ENCODE measurements at places on chromosomes 1 and 21.

DNA sequence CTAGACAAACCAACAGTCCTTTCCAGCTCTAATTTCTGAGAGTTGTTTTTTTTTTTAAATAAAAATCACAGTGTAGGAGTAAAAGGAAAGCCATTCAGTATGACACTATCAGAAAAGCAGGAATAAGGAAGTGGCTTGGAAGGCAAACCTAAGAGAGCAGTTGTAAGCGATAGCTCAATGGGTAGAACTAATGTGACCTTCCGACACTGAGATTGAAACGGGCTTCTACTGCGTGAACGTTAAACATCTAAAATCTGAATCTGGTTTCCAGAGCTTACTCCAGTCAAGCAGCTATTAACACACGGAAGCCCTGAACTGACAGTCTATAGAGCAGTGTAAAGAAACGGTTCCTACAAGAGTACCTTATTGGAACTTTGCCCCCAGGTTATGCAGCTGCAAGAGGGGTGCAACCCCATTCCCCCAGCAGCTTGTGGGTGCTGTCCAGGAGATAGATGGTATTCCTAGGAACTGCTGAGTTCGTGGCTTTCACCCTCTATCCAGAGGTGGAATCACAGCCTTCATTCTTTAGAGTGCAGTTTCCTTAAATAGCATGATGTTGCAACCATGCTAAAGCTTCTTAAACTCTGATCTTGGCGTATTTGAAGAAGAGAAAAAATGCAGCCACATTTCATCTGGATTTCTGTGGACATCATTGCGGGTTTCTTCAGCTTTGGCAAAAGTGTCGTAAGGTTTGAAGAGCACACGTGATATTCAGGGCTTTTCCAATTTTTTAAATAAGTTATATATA is 3.3 kb upstream of the IRF2BP2 start:
- DNase-seq = no peak

DNA sequence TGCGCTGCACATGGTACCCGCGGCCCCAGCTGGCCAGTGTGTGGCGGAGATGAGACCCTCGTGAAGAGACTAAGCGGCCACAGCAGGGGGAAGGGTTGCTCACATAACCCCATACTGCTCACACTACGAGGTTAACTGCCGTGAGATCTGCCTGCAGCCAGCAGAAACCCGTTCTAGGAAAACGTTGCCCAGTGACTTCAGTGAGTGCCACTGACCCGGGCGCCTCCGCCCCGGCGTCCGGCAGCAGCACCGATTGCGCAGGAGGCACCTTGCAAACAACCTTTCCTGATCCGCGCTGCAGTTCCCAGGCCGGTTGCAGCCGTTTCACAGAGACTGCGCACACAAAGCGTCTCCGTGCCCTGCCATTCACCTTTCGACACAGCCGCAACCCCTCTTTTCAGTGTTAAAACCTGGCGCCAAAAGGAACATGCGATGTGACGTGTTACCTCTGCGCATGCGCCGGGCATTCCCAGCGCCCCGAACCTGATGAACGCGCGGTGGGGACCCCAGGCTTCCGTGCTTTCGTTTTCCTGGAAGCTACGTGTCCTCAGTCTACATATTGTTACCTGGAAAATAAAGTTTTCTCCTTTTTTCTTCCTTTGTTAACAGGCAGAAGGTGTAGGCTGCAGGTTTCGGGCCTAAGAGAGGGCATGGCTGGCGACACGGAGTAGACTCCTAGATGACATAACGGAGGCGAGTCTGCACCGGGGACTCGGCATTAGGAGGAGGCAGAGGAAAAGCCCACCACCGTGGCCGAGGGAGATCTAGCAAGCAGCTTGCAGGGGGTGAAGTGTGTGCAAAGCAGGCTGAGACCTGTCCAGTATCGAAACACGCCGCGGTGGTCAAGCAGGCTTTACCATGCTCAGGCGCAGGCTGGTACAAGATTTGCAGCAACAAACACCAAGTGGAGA is 8.9 kb downstream of the VPS26C start:
- peak; percentile 86 for DNase-seq

DNA sequence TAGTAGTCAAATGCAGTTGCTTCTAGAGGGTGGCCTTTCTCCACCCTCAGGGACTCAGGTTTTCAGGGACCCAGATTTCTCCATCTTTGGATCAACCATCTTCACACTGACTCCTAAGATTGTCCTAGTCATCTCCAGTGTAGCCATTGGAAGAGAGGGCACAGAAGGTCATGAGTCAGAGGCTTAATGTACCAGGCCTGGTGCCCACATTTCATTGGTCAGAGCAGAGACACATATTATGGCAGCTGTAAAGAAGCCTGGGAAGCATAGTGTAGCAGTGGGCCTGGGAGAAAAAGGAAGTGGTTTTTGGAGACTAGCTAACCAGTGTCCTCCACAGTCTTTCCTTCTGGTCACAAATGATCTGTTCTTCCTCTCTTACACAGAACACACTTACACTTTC is 122.5 kb downstream of the GIPC2 start:
- DNase-seq = no peak

GRCh38 chr1:78911956-78912880 is 94.3 kb downstream of the ADGRL4 start:
- DNase-seq = no peak

DNA sequence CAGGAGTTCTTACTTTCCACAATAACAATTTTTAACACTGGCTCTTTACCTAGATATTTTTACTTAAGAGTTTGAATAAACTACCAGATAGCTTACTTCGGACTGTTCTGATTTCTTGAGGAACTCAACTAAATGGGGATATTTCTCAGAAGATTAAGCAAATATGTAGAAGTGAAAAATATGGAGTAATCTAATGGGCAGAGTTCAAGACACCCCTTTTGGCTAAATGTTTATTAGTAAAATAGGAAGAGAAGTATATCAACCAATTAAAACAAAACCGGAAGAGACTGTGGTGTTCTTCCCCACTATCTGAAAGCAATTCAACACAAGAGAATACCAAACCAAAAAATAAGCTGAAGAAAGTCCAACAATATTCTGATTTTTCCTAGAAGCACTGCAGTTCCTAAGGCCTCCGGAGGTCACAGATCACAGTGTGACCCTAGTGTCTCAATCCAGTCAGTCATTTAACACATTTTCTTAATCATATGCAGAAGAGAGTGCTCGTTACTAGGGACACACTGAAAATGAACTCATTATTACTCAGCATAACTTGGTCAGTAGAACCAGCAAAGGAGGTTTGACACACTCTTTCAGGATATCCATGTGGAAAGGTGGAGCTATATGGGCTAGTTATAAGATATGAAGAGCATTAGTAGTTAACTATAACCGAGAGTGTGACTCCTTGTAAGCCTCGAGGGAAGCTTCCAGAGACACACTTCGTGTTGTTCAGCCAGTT is 5.2 kb downstream of the SIPA1L2 start:
- DNase-seq = no peak

- DNase-seq = no peak
Observed at GRCh38 chr21:18545908-18546307, 142.3 kb upstream of the TMPRSS15 start.

DNA sequence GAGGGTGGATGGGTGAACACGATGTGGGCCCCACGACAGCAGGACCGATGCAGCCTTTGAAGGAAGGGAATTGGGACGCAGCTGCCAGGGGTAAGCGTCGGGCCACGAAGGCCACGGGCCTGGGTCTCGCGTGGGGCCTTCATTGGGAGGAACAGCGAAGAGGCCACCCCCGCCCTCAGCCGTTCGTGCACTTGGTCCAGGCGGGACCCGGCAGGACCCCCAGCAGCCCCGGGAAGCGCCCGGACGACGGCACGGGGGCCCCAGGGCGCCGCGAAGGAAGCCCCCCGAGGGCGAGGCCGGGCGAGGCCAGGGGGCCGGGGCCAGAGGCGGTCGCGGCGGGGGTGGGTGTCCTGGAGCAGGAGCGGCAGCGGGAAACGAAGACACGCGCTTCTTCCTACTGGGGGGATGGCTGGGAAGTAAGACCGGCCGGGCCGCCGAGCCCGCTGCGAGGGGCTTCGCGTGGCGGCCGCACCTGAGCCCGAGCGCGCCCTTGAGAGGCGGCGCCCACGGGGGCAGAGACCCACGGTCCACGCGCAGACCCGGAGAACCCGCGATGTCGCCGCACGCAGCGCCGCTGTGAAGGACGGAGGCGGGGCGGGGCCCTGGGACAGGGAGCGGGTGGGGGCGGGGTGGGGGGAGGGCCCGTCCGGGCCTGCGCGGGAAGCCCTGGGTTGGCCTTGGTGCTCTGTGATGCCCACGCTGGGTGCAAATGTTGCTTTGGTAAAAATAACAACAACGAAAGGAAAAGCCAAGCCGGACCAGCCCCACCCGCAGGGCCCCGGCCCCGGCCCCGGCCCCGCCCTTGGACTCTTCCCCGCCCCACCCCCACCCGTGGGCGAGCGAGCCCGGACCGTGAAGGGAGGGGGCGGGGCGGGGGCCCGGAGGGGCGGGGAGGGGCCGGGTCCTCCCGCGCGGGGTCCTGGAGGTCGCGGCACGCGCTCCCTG is 56.0 kb upstream of the ADARB1 start:
- no peak for DNase-seq

DNA sequence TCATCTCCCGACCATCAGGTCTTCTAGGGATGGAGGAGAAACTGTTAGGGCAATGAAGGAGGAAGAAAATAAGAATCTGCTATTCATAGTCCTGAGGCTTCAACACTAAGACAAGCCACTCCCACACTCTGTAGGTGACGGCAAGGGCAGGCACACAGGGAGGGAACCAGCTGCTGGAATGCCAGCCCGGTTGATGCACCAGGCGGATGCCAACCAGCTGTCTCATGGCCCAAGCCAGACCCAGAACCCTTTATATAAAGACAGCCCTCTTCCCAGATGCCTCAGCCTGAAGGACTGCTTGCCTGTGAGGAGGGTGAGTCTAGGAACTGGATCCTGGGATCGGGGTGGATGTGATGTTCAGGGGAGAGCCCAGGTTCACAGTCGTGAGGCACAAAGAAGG is at the start of gene KPRP:
KPRP (plus strand) TSS at position 279 of the 400 bp plus-strand sequence. CDS start 1,564 bp downstream, outside the sequence.
- DNase-seq = no peak

DNA sequence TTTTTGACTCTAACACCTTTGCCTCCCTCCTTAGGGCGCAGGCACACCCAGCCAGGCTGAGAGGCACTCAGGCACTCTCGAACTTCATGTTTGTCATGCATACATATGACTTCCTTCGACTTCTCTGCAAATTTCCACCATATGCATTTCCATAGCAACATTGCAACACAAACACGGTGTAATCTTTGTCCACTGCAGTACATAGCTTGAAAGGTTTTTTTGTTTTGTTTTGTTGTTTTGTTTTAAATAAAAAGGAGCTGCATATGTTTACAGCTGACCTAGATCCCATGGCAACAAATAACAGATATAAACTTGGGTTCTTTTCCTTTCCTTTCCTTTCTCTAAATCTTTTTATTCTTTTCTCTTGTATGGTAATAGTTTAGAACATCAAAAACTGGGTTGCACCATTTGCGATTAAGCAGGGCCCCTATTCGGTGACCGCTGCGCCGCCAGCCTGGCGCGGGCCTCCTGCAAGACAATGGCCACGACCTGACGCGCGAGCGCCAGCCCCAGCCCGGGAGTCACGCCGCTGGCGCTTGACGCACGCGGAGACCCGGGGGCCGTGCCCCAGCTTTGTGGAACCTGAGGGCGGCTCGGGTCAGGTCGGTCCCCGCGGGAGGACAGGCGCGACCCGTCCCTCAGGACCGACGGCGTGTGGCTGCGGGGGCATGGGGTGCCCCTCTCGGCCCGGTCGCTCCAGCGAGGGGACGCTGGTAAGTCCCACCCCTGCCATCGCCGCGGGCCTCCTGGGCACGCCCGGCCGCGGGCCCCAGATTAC is 35.2 kb downstream of the CCN1 start:
- DNase-seq = no peak

DNA sequence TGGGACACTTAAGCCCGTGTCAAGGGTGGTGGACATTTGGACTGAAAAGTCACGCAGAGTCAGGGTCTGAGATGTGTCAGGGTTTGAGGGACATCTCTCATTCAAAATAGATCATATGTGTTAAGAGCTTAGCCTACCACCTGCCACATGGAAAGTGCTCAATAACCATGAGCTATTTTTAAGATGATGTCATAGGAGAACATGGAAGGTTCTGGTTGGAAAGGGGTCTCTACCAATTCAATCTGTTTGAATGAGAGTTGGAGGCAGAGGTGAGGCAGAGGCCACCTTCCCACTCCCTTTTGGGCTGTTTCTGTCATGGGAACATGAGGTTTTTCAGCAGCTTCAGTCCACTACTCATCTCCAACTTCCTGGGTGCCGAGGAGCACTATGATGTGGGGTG is 239.9 kb downstream of the GRIK3 start:
- DNase-seq = no peak

DNA sequence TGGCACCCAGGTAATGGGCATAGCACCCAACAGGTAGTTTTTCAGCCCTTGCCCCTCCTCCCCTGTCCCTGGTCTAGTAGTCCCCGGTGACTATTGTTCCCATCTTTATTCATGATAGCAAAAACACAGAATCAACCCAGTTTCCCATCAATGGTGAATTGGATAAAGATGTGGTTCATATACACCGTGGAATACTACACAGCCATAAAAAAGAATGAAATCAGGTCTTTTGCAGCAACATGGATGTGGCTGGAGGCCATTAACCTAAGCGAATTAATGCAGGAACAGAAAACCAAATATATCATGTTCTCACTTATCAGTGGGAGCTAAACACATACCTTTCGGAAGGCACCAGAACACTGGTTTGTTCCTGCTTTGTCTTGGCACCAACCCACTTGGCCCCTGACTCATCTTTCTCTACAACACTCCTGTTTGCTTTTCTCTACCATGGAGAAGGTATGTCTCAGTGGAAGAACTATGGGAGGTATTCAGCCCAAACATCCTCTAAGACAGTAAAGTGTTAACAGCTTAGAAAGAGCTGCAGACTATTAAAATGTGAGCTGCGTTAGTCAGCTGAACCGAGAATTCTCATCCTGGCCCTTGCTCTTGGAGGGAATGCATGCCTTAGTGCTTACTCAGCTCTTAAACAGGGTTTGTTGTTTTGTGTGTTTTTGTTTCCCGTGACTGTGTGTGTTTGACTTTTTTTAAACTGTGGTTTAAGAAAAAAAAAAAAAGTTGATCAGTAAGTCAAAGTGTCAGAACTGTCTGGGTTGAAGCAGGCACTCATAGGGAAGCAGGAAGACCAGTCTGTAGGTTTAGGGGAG is 203.0 kb downstream of the TOMM20 start:
- DNase-seq = peak; percentile 29

DNA sequence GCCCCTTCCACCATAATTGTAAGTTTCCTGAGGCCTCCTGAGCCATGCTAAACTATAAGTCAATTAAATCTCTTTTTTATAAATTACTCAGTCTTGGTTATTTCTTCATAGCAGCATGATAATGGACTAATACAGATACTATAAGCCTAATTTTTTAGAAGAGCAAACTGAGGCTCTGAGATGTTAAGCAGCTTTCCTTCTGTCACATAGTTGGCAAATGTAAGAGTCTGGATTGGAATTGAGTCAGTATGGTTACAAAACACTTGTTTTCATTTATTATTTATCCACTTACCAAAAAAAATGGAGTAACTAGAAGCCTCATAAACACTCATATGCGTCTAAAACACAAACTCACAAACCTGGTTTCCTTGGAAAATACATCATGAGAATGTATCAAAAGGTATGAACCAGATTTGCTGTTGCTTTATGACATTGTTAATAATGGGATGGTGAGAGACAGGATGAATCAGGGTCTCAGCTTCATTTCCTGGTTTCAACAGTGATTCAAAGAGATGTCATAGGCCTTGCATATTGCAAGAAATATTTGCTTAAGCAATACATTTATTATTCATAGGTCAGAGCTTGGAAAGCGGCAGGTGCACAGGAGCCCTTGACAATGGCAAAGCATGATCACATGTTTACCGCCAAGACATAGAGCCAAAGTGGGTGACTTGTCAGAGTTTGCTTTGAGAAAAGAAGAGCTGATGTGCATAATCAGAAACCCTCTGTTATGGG is 221.5 kb downstream of the GRIK1 start:
- no peak for DNase-seq

- no peak for DNase-seq
Observed at GRCh38 chr1:241639623-241640148, 483 bp downstream of the CHML start.

GRCh38 chr1:84918726-84919336 is 25.8 kb upstream of the LPAR3 start:
- no peak for DNase-seq

Measured in ecto neural progenitor cell (in vitro differentiated cells).